ENCODE measurements at places on chromosomes 2 and 18.

DNA sequence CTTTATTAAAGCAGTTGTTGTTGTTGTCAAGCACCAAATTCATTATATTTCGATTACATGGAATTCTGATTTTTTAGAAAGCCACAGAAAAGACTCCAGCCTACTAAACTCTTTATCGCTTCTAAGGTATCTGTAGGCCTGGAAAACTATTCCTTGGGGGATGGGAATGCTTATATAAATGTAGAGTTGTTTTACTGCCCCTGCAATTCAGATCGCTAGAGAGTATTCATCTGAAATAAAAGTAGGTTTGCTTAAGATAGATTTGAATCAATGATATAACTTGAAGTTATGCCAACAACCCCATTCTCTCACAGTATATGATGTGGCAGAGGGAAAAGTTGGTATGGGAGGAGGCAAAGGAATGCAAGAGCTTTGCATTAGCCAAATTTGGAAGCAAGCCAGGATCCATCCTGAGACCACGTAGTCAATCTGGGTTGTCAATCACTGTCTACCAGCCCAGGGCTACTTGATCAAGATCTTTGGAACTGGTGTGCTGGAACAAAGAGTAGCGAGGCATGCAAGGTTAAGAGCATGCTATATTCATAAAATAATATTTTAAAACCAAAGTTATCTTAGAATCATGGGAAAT lies 95.9 kb downstream of the LYPD6B start:
- DNase-seq, result no peak

- no peak for DNase-seq
Observed at GRCh38 chr18:26017929-26018328, 72.5 kb downstream of the SS18 start.

DNA sequence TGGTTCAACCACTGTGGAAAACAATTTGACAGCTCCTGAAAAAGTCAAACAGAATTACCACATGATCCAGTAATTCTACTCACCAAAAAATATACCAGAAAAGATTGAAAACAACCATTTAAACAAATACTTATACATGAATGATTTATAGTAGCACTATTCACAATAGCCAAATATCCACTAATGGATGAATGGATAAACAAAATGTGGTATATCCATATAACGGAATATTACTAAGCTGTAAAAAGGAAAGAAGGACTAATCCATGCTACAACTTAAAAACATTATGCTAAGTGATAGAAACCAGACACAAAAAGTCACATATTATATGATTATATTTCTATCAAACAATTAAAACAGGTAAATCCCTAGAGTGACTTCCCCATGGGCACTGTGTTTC lies 131.5 kb downstream of the SPOPL start:
- DNase-seq, result no peak

DNA sequence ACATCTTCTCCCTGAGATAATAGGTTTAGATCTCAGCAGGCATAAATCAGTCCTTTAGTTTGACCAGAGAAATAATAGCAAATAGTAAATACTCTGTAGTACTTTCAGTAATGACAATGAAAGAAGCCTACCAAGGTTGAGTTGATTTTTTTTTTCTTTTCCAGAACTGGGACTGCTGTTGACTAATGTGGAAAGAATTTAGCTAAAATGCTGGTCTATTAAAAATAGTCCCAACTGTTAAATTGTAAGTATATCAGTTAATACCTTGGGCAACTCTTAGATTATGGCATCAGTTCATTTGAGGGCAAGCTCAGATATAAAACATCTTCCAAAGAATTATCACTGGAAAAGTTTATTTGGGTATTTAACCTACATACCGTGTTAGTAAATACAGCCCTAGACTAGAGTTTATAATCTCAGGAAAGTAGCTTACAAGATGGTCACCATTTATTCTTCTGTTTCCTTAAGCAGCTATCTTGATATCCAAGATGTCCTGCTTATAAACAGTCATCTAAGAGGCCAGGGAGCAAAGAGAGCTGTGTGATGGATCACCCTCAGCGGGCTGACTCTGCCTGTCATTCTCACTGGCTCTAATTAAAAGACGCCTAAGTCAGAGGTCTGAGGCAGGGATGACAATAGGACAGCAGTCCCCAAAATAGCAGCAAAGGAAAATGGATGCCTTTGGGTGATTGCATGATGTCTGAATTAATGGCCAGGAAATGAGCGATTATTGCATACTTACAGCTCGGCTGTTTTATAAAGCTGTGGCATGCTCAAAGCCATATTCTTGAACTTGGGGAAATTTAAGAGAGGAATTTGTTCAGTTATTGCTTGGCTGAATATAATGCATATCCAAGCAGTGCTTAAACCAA lies 121.3 kb downstream of the MTX2 start:
- DNase-seq, result no peak

- DNase-seq, result peak; percentile 50
Observed at GRCh38 chr2:119694845-119695521, 16.0 kb downstream of the TMEM177 start.

GRCh38 chr2:237059155-237059875 lies 26.4 kb upstream of the COPS8 start:
- DNase-seq, result no peak

GRCh38 chr2:101754618-101755017 lies 57.1 kb downstream of the MAP4K4 start:
- DNase-seq, result no peak

DNA sequence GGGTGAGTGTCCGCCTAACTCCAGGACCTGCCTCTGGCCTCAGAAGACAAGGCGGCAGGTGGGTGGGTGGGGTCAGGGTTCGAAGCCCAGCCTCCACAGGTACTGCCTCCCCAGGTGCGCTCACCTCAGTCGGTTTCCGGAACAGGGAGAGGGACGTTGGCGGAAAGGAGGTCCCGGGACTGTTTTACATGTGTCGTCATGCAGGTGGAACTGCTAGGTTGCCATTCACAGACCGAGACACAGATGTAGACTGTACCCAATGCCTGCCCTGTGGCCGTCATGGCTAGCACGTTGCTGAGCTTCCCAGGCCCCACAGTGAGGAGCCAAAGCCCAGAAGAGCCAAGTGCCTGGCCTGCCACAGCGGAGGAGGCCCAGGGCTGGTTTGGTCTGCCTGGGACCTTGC lies 284.0 kb upstream of the HS6ST1 start:
- DNase-seq, result no peak

DNA sequence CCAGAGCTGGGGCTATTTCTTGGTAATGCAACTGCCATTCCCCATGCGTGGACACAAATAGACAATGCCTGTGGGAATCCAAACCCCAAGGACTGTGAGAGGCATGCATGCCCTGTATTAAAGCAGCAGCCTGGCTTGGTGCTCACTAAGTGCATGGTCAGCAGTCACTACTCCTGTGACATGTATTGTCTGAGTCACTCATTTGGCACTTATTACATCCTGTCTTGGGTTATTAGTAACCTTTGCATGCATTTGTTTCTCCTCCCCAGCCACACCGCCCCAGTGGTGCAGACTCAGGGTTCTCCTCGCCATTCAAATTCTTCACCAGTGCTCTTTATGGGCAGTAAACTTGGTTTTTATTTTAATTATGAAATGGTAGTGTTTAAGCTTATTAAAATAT lies 30.2 kb downstream of the PRKCE start:
- no peak for DNase-seq

- no peak for DNase-seq
Observed at GRCh38 chr2:241870081-241870541, 582 bp downstream of the RTP5 start.

DNA sequence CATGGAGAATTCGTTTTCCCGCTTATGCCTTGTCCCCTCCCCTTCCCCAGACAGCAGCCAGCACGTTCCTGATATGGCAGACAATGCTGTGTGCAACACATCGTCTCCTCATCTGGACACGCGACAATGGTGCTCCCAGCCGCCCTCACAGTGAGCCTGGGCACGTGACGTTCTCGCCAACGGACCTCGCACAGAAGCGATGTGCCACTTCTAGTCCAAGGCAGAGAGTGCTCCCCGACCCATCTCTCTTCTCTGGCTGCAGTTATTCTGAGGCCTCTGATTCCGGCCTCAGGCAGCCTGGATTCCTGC lies 505.4 kb downstream of the EIPR1 start:
- no peak for DNase-seq

GRCh38 chr2:239908308-239908707 lies 116.8 kb downstream of the NDUFA10 start:
- DNase-seq, result no peak

GRCh38 chr2:47249157-47249900 lies 94.2 kb upstream of the STPG4 start:
- no peak for DNase-seq

DNA sequence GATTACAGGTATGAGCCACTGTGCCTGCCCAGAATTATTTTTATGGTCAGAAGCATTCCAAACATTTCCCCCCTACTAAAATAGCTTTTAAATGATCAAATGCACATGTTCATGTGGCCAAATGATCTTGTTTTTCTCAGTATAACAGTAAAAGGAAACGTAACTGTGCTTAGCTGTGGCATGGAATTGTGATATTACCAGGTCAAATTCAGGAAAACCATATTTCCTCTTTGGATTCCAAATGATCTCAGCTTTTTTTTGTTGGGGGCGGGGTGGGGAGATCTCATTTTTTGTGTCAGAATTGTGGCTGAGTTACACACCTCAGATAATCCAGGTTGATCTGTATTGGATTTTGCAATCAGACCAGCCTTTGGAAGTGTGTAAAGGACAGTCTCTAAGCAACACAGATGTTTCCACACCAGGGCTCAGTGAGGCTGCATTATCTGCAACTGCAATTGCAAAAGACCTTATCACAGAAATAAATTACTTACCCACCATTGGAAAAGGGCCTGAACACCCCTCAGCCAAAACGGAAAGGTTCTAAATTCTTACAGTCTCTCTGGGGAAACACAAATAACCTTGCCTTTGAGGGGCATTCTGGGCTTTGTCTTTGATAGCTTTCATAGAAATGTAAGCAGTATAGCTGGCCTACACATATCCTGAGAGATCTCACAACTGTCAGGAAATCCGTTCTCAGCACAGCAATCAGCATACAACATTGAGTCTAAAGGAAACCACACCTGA lies 8.4 kb downstream of the CASP10 start:
- DNase-seq, result no peak

DNA sequence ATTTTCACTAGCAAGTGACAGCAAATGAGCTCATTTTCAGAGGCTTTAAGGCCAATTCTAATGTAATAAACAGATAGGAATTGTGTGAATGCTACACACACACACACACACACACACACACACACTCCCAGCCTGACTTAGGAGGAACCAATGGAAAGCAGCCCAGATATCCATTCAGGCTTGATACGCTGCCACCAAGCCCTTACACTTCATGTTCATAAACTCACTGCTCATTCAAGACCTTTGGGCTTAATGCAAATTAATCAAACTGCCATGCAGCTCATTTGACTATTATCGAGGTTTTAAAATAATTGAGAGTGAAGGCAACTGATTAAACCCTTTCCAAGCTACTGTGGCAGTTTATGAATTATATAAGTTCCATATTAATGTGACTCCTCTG lies 298.9 kb upstream of the NCKAP5 start:
- no peak for DNase-seq

- no peak for DNase-seq
Observed at GRCh38 chr2:239951825-239952224, 73.3 kb downstream of the NDUFA10 start.

- DNase-seq, result no peak
Observed at GRCh38 chr2:136751406-136751805, 13.9 kb upstream of the THSD7B start.

- no peak for DNase-seq
Observed at GRCh38 chr2:181178823-181179412, 198.5 kb downstream of the UBE2E3 start.

- no peak for DNase-seq
Observed at GRCh38 chr18:45316127-45316526, 299.1 kb upstream of the SLC14A2 start.

DNA sequence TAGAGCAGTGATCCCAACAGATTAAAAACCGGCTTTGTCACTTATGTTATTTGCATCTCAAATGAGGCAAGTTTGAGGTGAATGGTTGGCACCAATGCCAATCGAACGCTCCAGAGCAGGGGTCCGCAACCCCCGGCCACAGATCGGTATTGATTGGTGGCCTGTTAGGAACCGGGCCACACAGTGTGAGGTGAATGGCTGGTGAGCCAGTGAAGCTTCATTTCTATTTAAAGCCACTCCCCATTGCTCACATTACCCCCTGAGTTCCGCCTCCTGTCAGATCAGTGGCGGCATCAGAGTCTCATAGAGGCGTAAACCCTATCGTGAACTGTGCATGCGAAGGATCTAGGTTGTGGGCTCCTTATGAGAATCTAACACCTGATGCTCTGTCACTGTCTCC lies 132.0 kb downstream of the TMEM182 start:
- DNase-seq, result no peak

GRCh38 chr2:3814706-3815245 lies 111.4 kb downstream of the DCDC2C start:
- DNase-seq, result no peak

GRCh38 chr18:76756531-76757253 lies 65.7 kb upstream of the ZNF236 start:
- DNase-seq, result no peak

GRCh38 chr18:45837283-45838070 lies 12.0 kb downstream of the SIGLEC15 start:
- peak; percentile 54 for DNase-seq

DNA sequence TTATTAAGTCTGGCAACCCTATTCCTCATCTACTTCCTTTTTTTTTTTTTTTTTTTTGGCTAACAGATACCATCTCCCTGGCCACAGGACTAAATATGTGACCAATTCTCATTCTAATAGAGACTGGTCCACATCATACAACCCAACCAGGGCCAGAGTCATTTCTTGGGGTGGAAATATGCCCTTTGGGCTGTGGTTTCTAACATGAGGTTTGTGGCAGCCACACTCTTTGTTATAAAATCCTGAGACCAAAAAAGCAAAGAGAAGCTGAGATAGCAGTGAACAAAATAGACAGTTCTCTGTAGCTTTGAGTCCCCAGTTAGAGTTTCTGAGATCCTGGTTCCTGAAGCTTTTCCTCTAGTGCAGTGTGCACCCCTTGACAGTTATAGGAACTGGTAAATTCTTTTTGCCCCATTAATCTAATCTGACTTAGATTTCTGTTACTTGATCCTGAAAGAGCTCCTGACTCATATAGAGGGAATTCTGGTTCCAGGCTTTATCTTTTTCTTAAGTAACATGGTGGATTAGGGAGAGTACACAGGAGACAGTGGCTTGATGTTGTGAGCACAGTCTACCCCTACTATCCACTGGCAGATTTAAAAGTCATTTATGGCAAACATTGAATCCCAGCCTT lies 86.8 kb downstream of the MAIP1 start:
- DNase-seq, result no peak

GRCh38 chr2:16284941-16285625 lies 344.7 kb downstream of the MYCN start:
- DNase-seq, result no peak

GRCh38 chr2:237096201-237096600 lies 10.5 kb downstream of the COPS8 start:
- DNase-seq, result no peak

DNA sequence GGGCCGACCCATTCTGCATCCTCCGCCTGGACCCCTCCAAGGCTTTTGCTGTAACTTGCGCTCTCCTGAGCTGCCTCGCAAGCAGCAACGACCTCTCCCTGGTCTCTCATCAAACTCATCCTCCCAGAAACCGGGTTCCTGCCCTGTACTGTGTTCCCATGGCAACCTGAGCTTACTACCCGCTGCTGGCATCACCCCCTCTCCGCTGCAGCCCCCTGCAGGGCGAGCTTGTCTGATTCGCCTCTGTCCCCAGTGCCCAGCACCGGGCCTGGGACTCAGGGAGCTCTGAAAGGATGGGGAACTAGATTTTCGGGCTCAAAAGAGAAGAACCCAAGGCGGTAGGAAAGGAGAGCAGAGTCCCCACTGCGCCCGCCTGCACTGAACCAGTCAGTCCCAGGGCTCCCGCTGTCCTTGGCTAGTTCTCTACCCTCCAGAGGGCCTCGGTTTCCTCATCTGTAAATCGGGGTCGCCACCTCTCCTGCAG lies 463 bp downstream of the HS1BP3 start:
- no peak for DNase-seq

Data from right kidney (tissue), 9 donors.